ENCODE measurements at places on chromosomes 16 and 17. TPM values are rescaled to one million over a fixed set of nuclear protein-coding genes. Genes with fewer than 3 reads are reported as not detected.

- DNase-seq, result no peak
These were observed 765.6 kb downstream of the CDH11 start for GRCh38 chr16:64356267-64356666.

C16orf89 gene
- total RNA-seq, result not detected

DNA sequence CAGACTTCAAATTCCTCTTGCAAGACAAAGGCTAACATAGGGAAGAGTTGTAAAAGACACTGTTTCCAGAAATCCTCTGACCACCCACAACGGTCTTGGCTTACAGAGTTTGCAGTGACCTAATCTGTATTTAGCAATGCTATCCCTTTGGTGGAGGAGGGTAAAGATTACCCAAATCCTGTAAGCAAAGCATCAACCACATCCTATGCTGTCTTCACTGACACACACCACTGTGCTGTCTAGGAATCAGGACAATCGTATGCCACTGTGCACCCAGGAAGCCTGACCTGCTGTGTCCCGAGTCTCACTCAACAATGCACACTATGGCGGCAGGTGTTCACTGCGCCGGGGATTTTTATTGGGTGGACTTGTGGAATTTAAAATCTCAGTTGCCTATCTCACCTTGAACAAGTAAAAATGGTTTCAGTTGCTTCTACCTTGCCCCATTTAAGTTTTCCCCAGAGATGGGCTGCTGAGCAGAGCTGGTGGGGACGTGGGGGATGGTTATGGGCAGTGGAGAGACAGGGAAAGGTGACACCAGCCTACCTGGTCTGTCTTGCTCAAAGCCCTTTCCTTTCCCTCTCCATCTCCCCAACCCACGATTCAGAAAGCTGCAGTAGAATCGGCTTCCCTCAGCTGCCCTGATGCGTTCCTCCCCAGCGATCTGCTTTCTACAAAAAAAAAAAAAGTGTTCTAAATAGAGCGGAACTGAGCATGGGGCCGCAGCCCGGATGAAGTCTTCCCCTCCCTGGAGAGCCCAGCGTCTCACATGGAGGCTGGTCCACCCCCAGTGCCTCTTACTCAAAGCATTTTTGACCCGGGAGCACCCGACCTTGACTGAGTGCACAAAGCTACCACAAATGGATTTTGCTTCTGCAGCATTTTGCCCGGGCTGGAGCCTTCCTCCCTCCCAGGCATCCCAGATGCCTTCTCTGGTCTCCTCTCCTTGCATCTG is 271.5 kb downstream of the SOX9 start:
- DNase-seq, result peak; percentile 96

RSAD1 gene
- 15.8 TPM for total RNA-seq

TAC4 gene
- not detected for total RNA-seq

DNA sequence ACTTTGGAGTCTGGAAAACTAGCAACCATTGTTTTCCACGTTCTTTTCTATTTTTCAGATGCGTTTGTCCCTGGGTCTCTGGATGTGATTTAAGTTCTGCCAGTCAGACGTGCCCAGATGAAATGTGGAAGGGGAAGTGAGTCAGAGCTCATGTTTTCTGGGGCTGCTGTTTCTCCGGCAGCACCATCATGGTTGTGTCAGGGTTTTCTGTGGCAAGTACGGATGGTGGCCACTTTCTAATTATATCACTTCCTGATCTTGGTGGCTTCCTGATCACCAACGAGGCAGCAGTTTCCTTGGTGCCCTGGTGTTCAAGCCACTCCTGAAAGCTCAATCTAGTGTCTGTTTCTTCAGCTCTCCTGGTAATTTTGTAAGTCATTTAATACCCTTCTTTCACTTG is 31.4 kb upstream of the PMFBP1 start:
- DNase-seq, result no peak

All from SJSA1 (cell line).